ENCODE measurements at places on chromosomes 4 and X. TPM values are rescaled to one million over a fixed set of nuclear protein-coding genes. Genes with fewer than 3 reads are reported as not detected.

MBNL3 gene
- 18.8 TPM for total RNA-seq

GRCh38 chr4:165539801-165540200 lies 161.0 kb downstream of the CPE start:
- DNase-seq: no peak

SCRG1 gene
- total RNA-seq: 0.06 TPM

GRCh38 chr4:167868163-167868562 lies 224.2 kb upstream of the ANXA10 start:
- DNase-seq: no peak

DNA sequence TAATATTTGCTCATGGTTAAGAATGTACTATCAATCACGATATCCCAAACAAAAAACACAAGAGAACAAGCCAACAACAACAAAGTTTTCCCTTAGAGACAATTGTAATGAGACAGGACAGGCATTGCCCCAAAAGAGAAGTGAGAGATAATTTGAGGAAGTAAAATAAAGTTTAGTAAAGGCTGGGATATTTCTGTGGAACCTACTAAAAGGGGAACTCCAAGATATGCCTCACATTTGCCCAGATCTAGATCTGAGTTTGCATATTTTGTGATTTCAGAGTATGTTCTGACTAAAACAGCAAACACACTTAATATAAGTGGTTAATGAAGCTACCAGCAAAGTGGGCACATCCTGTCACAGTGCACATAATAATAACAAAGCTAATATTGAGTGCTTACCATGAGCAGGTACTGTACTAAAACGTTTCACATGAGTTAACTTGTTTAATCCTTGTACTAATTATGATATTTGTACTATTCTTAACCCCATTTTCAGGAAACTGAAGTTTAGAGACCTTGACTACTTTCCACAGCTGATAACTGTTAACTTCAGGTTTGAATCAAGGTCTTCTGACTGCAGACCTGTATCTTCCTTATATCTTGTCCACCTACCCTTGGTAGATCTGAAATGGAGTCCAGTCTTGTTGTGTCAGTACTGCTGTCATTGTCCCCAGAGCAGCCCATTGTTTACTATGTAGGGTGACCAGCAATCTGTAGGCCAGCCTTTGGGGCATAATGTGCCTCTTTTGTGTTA lies 26.0 kb upstream of the BMP2K start:
- no peak for DNase-seq

DNA sequence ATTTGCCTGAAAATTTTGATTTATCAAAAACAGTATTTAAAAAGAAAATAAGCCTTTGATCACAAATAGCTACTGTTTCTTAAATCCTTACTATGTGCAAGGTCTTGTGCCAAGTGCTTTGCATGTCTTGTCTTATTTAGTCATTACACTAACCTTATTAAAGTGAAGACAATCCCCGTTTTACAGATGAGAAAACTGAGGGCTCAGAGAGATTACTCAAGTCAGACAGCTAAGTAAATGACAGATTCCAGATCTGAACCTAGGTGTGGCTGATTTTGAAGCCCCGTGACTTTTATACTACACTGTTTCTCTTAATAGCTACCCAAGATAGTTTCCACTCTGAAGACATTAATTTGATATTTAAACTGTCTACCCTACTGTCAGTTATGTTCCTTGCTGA lies 38.2 kb downstream of the AFF2 start:
- no peak for DNase-seq

COX7B2 gene
- total RNA-seq: not detected

- no peak for DNase-seq
Measured at GRCh38 chr4:139893801-139894200, 228.2 kb downstream of the MGST2 start.

BEX5 gene
- total RNA-seq: 8.8 TPM

PROM1 gene
- total RNA-seq: 42.7 TPM

DNA sequence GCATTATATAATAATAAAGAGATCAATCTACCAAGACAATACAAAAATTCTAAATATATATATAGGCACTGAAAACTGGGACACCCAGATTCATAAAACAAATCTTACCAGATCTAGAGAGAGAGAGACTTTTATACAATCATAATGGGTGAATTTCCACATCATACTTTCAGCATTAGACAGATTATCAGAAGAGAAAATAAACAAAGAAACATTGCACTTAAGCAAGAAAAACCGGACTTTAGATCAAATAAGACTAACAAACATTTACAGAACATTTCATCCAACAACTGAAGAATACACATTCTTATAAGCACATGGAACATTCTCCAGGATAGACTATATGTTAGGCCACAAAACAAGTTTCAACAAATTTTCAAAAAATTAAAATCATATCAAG lies 245.1 kb downstream of the INPP4B start:
- DNase-seq: no peak

DNA sequence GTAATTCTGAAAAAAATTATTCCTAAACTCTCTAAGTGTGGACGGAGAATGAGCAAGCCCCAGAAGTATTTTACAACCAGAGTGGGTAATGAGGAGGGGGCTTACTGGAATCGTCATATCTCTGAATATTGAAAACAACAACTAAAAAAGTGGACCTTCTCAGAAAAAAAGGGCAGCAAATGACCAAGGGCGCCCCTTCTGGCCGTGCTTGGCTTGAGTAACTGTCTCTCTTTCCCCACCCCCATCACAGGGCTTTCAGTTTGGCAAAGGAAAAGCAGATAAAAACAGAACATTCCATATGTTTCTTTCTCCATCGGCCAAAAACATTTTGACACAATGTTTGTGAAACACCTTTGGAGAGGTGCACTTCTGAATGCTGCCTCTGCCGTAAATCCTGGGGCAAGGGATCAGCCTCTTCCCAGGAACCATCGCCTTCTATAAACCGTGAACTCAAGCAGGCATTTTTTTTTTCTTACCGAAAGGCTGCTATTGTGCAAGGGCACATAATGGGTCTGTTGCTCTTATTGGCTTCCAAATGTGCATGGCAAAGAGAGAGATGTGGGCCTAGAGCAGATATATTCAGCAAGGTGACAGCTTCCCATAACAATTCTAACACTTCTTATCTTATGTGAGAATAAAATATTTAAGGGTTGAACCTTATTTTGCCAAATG lies 115.4 kb downstream of the PARM1 start:
- DNase-seq: no peak

AFAP1 gene
- 34.1 TPM for total RNA-seq

NUP62CL gene
- 6.5 TPM for total RNA-seq

GRCh38 chr4:6271206-6271605 lies 1.6 kb downstream of the WFS1 start:
- no peak for DNase-seq

GRCh38 chr4:88119943-88120342 lies 38.5 kb downstream of the ABCG2 start:
- no peak for DNase-seq

DNA sequence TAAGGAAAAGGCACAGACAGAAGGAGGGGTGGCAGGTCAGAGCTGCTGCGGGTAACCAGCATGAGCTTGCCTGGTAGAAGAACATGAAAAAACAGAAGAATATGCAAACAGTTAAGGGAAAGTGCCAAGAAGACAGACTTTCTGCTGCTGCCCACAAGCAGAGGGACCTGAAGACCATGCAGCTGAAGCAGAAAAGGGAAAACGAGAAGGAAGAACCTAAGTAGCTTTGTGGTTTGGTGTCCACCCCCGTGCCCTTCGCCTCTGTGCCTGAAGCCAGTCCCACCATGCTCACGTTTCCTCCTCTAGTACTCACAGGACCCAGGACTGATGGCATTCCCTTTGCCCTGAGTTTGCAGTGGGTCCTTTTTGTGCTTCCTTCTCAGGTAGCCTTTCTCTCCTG lies 62.8 kb downstream of the UBA6 start:
- no peak for DNase-seq

- no peak for DNase-seq
Measured at GRCh38 chr4:5760936-5761480, 50.0 kb downstream of the EVC start.

- no peak for DNase-seq
Measured at GRCh38 chr4:23390246-23390645, 499.6 kb downstream of the PPARGC1A start.

MAGEC3 gene
- not detected for total RNA-seq

CHRDL1 gene
- 9.6 TPM for total RNA-seq

- no peak for DNase-seq
Measured at GRCh38 chr4:38601244-38601915, 62.6 kb upstream of the KLF3 start.

Data from lung (tissue), 17 donors.